ENCODE measurements at places on chromosomes 12 and 14. TPM values are rescaled to one million over a fixed set of nuclear protein-coding genes. Genes with fewer than 3 reads are reported as not detected.

SNAPC1 gene
- 5.8 TPM for total RNA-seq

TRAFD1 gene
- 56.8 TPM for total RNA-seq

HOXC9 gene
- not detected for total RNA-seq

DNA sequence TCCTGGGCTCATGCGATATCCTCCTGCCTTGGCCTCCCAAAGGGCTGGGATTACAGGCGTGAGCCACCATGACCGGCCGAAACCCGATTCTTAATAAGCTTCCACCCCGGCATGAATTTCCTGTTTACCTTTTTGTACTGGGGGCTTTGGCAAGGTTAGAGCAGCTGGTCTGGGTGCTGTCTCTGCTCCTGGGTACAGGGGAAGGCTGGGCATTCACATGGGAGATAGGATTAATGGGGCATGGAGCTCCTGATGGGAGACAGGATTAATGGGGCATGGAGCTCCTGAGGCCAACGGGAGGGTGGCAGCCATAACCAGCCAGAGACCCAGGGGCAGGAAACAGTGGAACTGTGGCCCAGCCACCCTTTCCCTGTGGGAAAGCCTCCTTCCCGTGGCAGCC lies 69.5 kb upstream of the DICER1 start:
- no peak for DNase-seq

DNA sequence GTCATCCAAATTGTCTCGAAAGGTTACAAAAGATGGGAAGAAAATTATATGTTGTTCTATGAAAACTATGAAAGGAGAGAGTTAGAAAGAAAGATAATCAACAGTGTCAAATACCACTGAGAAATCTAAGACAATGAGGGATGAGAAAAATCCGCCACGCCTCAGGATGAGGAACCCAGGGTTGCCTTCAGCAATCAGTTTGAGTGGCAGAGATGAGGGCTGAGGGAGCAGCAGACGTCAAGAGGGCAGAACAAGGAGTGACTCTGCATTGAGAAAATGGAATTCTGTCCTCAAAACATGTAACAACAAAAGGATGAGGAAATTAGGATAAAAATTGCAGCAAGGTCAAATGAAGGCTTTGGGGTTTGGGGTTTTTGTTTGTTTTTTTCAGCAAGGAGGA lies 18.3 kb upstream of the OXA1L start:
- no peak for DNase-seq

GRCh38 chr12:75982979-75983660 lies 48.5 kb downstream of the PHLDA1 start:
- DNase-seq: no peak

DNA sequence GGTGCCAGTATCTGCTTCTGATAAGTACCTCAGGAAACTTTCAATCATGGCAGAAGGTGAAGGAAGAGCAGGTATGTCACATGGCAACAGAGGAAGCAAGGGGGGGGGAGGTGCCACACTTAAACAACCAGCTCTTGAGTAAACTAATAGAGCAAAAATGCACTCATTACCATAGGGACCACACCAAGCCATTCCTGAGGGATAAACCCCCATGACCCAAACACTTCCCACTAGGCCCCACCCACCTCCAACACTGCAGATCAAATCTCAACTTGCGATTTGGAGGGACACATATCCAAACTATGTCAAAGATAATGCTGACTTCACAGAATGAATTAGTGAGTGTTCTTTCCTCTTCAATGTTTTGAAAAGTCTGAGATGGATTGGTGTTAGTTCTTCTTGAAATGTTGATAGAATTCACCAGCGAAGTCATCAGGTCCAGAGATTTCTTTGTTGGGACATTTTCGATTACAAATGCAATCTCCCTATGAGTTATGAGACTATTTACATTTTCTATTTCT lies 16.6 kb downstream of the TFCP2 start:
- no peak for DNase-seq

DNA sequence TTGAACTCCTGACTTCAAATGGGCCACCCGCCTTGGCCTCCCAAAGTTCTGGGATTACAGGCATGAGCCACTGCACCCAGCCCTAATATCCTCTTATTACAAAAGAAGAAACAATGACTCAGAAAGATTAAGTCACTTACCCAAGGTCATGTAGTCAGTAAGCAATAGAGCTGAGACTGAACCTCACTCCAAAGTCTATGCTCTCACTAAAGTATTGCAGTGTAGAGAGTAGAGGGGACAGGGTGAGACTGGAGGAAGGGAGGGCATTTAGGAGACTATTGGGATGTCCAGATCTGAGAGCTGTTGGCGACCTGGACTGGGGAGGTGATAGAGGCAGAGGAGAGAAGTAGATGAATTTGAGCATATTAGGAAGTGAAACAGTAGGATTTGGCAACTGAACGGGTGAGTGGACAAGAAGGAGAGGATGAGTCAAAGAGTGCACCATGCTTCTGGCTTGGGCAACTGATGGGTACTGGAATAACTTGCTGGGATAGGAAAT lies 11.8 kb downstream of the P2RX7 start:
- no peak for DNase-seq

DNA sequence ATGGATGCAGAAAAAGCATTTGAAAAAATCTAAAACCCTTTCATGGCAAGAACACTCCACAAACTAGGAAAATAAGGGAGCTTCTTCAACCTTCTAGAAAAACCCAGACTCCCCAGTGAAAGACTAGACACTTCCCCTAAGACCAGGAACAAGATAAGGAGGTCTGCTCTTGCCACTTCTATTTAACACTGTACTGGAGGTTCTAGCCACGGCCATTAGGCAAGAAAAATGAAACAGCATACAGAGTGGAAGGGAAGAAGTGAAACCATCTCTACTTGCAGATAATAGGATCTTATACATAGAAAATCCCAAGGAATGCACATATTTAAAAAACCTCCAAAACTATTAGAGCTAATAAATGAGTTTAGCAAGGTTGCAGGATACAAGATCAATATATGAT lies 42.3 kb downstream of the CHGA start:
- DNase-seq: no peak

- no peak for DNase-seq
These were observed 1.5 kb upstream of the IGF1 start for GRCh38 chr12:102481705-102482425.

DNA sequence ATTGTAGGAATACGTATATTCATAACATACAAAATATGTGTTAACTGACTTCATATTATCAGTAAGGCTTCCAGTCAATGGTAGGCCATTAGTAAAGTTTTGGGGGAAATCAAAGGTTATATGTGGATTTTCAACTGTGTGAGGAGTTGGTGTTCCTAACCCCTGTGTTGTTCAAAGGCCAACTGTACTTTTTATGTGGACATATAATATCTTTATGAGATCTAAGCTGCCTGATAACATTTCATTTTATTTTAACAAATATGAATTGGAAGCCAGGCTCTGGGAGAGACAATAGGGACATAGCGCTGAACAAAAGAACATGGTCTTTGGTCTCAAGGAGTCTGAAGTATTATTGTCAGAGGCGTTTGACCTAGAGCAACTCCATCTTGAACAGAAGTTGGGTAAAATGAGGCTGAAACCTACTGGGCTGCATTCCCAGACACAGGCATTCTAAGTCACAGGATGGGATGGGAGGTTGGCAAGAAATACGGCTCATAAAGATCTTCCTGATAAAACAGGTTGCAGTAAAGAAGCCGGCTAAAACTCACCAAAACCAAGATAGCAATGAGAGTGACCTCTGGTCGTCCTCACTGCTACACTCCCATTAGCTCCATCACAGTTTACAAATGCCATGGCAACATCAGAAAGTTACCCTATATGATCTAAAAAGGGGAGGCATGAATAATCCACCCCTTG lies 147.2 kb downstream of the KSR2 start:
- DNase-seq: no peak

Measured in activated CD8-positive, alpha-beta memory T cell treated with anti-CD3 and anti-CD28 coated beads, Interleukin-2, amount 10 ng/mL, durations not matched to agents 7 days and 5 days (primary cell).